ENCODE measurements at places on chromosomes 7 and 10.

GRCh38 chr7:133609806-133610205 lies 356.9 kb downstream of the EXOC4 start:
- DNase-seq, result no peak

DNA sequence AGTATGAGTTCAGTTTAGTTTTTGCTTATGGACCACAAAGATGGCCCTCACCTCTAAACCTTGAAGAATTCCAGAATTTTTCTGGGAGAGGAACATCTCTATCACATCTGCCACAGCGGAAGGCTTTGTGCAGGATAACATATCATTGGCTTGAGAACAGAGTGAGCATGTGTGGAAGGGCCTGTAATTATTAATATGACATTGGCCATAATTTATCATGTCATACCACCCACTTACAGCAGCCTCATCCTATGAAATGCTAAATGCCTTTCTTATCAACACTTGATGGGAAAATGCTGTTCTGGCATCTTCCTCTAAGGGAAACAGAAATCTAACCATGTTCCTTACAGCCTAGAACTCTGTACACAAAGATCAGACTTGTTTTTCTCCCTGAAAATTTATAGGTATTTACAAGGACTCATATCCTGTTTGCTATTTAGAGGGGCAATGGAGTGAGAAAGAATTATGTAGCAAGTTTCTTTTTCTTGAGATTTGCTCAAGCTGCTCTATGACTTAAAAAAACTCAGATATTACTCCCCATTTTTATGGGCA lies 817.3 kb downstream of the LRMDA start:
- DNase-seq, result no peak

GRCh38 chr7:44972562-44972961 lies 6.3 kb downstream of the MYO1G start:
- DNase-seq, result no peak

GRCh38 chr10:118832241-118832651 lies 77.5 kb upstream of the CACUL1 start:
- no peak for DNase-seq

DNA sequence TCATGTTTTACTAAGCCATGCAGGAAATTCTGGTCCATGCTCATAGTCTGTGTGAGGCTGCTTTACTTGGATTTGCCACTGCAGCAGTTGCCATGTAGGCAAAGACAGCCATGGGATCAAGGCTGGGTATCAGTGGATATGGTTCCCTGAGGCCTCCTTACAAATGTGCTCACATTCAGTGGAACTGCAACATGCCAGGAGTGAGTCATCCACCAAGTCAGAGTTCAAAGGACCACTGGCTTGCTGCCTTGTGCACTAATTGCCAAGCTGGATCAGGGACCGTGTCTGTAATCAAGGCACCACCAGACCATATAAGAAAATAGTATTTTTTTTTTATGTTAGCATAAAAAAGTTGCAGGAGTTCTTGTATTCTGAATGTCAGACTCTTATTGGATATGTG lies 101.0 kb downstream of the CDCA7L start:
- no peak for DNase-seq

- no peak for DNase-seq
These were observed 86.8 kb downstream of the MKX start for GRCh38 chr10:27658788-27659187.

DNA sequence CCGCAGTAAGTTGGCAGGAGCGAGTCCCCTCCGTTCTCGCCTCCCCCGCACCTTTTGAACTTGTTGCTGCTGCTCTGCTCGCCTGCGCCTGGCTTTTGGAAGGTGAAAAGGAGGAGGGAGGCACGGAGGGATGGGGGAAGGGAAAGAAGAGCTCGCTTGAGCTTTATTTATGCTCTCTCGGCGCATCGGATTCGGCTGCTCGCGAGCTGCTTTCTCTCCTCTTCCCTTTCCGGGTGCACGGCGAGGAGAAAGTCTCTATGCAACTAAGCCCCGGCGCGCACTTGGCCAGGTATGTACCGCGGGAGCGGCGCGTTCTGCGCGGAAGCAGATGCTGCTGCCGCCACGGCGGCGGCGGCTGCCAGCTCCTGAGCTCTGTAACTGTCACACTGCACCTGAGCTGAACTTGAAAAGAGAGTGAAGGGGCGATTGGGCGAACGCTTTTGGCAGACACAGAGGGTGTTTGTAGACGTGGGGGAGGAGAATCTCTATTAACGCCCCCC lies 551 bp downstream of the KCND2 start:
- no peak for DNase-seq

DNA sequence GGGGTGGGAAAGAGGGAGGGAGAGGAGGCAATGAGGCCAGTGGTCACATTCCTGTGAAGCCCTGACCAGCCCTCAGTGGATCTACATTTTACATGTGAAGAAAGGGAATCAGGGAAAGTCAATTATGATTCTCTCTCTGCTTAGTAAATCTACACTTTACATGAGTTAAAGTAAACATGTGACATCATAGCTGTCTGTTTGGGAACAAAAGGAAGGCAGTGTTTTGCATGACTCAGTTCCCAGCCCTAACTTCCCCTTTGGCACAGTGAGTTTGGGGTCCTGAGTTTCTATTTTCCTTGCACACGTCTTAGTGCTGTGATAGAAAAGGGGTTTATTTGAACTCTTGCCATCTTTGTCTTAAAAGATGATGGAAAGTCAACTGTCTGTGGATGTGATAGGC lies 615.1 kb downstream of the SDK1 start:
- DNase-seq, result no peak
